NCI-H2081 (cell line): ENCODE measurements at places on chromosomes 1 and 21.
A peak's percentile ranks its signal among the peaks of the same experiment; 100 is the strongest.

- no peak for DNase-seq
Measured at GRCh38 chr1:222769971-222770620, 33.1 kb downstream of the FAM177B start.

DNA sequence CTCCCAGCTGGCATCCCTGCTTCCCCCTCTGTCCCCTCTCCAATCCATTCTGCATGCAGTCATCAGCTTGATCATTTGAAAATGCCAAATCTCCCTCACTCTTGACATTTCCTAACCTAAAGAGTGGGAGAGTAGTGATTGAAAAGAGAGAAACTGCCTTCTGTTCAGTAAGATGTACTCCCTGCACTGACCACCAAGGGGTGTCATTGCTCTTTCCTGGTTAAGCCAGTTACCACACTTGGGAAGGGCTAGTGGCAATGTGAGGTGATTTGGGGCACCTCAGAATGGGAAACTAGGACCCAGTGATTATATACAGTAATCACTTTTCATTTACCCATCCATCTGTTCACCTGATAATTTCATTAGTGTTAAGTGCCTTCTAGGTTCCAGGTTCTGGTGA, 6.9 kb upstream of the TMEM269 start:
- DNase-seq: peak; percentile 62

DNA sequence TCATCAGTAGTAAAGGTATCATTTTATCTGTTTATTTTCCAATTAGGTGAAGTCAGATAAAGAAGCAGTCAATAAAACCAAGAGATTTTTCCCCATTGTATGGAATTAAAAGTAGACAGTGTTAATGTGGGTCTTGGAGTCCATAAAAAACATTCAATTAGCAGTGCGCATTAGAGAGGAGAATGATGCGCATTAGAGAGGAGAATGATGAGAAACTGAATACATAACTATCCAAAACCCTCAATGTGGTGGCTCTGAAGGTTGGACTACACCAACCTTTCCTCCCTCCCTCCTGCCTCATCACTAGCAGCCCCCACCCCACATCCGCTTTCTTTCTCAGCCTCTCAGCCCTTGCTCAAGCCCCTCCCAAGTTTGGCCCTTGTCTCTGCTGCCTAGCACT, 99.5 kb downstream of the DAB1 start:
- no peak for DNase-seq

- peak; percentile 49 for DNase-seq
Measured at GRCh38 chr21:32403201-32403777, 9.2 kb upstream of the EVA1C start.

- no peak for DNase-seq
Measured at GRCh38 chr1:195903203-195903602, 705.0 kb downstream of the KCNT2 start.
